ENCODE measurements at places on chromosomes 3 and 15.

DNA sequence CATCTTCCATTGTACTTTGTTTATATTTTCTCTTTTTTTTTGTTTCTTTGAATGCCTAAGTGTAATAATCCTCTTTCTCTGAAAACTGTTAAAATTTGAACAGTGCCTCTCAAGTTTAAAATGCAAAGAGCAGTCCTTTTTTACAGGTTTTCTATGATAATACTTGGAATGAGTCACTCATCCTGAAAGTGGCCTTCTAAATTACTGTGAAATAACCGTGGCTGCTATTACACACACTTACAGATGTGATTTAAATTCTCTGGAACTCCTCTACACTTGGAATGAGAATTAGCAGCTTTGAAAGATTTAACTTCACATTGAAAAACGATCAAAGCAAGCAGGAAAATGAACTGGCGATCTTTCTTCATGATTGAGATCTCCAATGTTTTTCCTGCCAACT lies 105.9 kb downstream of the ROBO1 start:
- no peak for DNase-seq

DNA sequence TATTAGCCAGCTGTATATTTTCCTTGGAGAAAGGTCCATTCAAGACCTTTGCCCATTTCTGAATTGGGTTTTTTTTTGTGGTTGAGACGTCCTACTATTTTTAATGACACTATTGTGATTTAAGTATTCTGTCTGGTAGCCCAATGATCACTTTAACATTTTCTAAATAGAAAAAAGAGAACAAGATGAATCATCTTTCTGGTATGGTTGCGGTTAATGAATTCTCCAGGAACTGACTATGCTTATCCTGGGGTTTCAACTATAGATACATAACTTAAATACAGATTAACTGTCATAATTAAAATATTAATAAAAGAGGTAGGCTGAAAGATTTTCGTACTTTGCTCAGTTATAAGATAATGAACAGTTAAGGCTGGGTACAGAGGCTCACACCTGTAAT lies 51.9 kb downstream of the PBRM1 start:
- DNase-seq: no peak

GRCh38 chr3:57966829-57967228 lies 41.4 kb upstream of the FLNB start:
- DNase-seq: no peak

DNA sequence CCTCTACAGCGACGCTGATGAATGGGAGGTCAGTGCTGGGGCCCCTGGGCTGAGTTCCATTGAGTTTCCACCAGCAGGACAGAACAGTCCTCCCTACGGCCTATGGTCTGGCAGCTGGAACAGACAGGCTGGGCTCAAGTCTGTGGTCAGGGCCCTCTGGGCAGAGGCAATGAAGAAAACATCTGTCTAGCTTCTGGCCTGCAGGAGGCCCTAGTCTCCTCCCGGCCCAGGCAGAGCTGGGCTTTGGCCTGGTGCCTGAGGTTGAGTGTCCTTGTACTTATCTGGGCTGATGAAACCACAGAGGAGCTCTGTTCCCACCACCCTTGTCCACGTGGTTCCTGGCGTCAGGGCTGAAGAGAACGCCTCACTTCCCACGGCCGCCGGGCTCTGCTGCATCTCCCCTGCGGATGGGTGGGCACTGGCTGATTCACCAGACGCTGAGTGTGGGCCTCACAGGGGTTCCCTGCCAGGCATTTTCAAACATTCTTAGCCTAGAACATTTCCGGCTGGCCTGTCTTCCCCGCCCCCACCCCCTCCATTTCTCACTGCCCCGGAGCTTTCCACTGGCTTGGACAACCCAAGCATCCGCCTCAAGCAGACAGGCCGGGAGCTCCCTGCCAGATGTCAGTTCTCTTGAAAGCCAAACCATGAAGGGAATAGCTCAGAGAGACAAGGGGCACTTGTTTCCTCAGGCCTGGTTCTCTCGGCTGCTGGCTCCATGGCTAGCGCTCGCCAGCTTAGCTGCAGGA lies 20.3 kb downstream of the PPCDC start:
- no peak for DNase-seq

DNA sequence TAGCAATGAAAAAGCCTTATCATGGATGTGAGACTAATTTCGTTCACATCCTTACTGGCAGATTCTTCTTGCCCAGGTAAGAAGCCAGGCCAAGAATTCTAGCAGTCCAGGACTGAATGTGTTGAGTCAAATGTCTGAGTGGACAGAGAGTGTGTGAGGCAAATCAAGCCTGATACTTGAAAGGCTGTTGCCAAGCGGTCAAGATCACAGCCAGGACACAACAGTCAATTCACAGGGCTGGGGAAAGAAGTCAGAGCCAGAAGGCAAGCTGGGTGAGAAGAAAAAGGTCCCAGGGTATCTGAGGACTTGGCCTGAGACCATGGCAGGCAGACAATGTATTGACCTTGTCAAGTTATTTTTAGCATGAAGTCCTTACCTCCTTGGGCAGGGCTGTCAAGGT lies 301.3 kb downstream of the ZNF385D start:
- no peak for DNase-seq

- no peak for DNase-seq
Measured at GRCh38 chr3:126939338-126939718, 43.6 kb upstream of the PLXNA1 start.

GRCh38 chr3:120846073-120846472 lies 61.9 kb upstream of the STXBP5L start:
- DNase-seq: no peak

DNA sequence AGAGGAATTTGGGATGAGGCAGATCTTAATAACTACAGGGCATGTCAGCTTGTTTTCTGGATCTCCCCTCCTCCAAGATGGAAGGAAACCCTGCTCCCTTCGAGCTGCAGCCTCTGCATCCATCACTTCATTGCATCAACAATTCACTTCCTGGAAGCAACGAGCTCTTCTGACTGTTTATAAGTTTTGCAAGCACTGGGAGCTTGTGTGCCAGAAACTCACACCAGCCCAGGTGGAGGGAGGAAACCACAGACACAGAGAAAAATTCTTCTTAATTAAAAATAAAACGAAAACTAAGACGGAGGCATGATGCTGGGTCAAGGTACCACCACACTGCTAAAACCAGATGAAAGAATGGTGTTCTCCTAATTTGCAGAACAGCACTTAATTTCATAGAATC lies 10.6 kb downstream of the LRIG1 start:
- no peak for DNase-seq

- DNase-seq: no peak
Measured at GRCh38 chr3:65636326-65636725, 402.4 kb downstream of the MAGI1 start.

GRCh38 chr3:132756108-132756650 lies 34.0 kb upstream of the NPHP3 start:
- no peak for DNase-seq

DNA sequence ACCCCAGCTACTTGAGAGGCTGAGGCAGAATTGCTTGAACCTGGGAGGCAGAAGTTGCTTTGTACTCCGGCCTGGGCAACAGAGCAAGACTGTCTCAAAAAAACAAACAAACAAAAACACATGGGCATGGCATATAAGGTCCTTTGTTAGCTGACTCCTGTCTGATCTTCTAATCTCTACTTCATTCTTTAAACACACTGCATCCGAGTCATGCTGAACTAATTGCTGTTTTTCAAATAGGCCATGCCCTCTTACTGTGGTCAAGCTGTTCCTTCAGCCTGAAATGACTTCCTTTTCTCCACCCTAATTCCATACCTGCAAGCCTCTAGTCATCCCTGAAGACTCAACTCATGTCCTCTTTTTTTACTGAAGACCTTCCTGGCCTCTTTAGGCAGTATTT lies 22.3 kb upstream of the SLMAP start:
- no peak for DNase-seq

- DNase-seq: no peak
Measured at GRCh38 chr3:36734742-36735141, 29.6 kb downstream of the DCLK3 start.

DNA sequence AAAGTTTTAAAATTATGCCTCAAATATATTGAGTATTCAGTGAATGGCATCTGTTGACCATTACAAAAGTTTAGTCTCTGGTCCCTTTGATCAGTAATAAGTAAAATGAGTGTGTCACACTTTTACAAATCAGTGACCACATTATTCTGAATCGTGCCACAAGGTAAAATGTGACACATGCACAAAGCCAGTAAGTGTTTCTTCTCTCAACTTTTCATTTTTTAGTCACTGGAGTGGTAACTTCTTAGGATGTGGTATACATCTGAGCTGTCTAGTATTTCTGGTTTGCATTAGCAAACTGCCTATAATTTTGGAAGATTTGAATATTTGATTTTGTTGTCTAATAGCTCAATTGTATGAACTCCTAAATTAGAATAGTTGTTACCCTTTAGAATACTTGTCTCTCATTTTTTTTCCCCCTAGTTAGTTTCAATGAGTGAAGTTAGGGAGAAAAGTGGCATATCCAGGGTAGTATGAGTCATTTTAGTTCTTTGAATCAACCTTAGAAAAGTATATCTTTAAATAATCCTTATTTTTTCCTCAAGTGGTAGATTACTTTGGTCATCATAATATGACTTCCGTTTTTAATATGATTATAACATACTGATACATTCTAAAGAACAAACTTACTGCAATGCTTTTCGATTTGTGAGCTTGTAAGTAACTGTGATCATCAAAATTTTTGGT lies 18.1 kb downstream of the DNAJC13 start:
- DNase-seq: no peak

DNA sequence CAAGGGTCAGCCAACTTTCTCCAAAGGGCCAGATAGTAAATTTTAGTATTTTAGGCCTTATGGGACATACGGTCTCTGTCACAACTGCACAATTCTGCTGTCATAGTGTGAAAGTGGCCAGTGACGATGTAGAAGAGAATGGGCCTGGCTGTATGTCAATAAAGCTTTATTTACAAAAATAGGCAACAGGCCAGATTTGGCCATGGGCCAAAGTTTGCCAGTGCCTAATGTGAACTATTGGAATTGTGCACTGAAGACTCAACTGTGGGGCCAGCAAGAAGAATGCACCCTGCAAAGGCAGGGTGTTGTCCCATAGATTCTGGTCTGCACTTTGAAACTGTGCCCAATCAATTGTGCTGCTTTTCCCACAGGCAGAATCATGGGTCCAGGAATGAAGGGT lies 69.4 kb upstream of the PRR23E start:
- DNase-seq: no peak

DNA sequence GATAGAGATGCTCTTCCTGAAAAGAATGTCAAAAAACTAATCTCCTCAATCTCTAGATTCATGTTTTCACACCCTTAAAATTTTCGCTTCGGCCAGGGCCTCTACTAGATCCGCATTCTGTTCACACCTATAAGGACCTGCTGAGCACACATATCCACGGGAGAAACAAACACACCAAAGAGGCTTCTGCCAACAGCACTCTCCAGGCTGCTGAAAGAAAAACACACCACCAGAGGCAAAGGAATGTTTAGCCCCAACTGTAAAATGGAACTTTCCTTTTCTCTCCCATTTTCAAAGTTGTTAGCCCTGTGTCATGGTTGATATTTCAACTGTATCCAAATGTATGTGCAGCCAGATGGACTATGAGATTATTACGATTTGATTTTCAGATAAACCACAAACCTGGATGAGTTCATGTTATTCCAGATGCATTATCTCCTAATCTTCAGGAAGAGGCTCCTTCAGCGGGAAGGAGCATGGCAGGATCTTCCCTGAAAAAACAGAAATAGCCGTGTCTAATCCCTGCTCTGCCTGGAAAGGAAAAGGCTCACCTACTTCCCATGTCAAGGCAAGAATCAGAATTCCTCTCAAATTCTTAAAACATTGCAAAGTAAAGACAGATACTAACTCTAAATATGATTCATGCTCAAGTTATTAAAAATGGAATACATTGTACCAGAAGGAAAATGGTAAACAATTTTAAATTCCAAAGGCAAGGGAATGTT lies 442.7 kb upstream of the NR2F2 start:
- DNase-seq: no peak

DNA sequence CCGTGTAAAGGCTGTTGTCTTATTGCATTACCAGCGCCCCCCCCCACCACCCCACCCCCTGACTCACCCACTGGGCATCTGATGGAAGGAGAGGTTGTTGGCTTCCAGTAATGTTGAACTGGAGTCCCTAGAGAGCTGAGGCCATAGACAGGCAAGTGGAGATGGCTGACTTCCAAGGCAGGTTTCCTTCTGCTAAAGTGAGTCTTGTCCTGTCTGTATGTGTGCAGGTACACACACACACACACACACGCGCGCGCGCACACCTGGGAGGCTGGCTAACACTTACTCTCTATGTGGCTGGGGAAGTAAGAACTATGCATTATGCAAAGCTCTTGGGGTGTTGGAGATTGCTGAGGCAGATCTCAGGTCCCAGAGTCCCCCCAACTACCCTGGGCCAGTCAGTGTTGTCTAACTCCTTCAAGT lies 1.6 kb upstream of the KY start:
- no peak for DNase-seq

DNA sequence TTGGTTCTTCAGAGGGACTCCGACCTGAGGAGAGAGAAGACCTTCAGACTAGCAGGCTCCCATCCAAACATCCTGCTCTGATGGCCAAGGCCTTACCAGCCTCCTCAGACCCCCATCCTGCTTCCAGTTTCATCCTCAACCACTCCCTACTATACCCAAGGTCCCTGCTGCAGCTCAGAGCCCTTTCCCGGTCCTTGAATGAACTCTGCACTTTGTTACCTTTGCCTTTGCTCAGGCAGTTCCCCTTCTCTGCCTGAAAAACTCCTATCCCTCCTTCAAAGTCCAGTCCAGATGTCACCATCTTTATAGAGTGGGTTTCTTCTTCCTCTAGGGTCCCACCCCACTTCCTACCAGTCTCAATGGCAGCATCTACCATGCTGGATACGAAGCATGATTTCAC lies 13.1 kb downstream of the EFCAB12 start:
- DNase-seq: no peak

DNA sequence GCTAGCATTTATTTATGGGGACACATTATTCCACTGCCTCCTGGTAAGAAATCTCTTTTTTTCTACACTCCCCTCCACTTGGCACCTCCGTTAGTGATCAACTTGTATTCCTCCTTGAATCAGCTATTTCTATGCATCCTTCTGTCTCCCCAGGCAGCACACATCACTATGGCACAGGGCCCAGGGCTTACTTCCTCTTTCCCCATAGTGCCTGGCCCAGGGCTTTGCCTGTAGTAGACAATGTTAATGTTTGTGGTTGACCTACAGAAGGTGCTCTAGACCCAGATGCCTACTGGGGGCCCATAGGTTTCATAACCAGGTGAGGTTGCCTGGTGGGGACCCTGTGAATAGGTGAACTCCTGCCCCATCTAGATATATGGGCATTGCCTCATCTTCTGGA lies 44.9 kb downstream of the EPHB1 start:
- DNase-seq: no peak

GRCh38 chr3:64739971-64740631 lies 52.3 kb upstream of the ADAMTS9 start:
- no peak for DNase-seq

DNA sequence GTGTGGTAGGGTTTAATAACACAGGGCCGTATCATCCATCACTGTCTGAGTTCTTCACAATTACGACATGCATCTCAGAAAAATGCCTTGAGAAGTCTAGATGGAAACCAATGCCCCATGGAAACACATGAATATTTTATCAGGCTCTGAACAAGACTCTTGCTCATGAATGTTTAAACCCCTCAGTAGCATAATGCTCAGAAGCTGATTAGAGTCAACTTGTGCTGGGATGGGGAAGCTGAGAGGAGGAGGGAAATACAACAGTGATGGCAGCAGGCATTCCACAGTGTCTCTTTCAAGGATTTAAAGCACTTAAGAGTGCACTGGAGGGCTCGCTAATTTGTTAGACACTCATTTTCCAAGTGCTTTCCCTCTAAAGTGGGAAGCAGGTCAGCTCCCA lies 3.8 kb downstream of the GPR156 start:
- no peak for DNase-seq

All from activated T-helper 9 cell treated with anti-CD3 and anti-CD28 coated beads, Interleukin-2, amount 50 U/mL, for 16 hours (primary cell).